ENCODE measurements at places on chromosomes 4 and X.

- no peak for DNase-seq
Measured at GRCh38 chr4:171954650-171955049, 141.4 kb downstream of the GALNTL6 start.

DNA sequence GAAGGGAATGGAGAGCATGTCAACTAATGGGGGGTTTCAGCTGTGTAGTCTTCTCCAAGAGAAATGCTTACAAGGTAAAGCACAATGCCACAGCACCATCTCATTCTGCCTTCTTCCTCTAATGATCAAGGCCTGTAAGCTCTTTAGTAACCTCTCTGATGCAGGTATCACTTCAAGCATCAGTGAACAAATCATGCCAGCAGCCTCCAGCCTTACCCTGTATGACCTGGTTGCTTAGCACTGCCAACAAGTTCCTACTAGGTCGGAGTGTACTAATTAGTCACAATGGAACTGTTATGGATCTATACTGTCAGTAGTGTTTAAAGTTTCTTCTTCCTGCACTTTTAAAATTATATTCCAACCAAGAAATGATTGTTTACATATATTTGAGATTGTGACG is 197.7 kb downstream of the GRID2 start:
- no peak for DNase-seq

DNA sequence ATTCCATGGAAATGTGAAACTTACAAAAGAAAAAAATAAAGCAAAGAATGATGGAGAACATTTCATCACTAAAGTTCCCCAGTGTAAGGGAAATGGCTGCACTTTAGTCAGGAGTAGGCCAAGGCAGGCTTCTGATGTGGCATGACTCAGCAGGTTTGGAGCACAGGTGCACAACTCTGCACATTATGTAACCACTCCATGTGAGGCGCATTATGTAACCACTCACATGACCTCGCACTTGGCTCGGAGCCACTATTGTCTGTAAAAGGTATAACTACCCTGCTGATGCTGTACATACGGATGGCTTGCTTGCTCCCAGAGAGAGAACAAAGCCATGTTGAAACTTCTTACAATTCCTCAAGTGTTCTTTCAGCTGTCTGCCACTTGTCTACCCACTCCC is 727.6 kb downstream of the TRAM1L1 start:
- no peak for DNase-seq

GRCh38 chr4:81166458-81167160 is 48.4 kb downstream of the PRKG2 start:
- no peak for DNase-seq

DNA sequence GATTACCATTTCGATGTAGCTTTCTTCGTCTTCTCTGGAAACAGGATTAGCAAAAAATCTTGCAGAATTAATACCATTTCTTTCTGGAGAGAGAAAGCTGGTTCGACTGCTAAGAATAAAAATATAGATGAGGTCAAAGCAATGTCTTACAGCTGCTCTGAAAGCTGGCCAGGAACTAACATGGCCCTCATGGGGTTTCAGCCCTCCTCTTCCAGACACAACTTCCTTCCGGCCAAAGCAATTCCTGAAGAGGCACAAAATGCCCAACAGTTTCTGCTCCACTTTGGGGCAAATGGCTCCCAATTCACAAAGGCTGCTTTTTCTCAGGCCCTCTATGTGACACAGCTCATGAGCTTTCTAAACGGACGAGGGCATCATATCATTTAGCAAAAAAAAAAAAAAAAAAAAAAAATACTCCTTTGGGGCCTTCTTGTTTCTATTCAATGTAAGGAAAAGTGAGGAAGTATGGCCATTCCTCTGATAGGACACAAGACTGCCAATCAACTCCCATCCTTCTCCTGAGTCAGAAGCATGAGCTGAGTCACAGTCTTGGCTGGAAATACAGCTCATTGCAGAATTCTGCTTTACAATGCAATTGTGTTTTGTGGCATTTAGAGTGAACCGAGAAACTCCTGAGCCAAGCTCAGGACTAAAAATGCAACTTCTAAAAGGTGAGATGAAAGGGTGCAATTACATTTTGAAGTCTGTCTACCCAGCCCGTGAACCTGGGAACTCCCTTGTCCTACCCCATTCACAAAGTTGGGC is 42.7 kb upstream of the CTAG2 start:
- no peak for DNase-seq

GRCh38 chr4:25096981-25097443 is 63.2 kb downstream of the SEPSECS start:
- DNase-seq: no peak

DNA sequence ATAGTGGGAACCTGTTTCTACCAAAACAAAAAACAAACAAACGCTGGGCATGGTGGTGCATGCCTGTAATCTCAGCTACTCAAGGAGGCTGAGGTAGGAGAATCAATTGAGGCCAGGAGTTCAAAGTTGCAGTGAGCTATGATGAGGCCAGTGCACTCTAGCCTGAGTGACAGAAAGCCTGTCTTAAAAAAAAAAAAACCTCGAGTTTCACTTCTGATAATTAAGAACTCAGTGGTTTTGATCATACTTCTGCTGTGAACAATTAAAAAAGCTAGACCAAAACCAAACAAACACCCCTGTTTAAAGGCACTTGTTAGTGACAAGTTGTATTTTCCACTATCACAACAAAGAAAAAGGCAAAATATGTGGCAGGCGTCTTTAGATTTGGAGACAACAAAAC is 15.0 kb upstream of the UBE2D3 start:
- DNase-seq: no peak

DNA sequence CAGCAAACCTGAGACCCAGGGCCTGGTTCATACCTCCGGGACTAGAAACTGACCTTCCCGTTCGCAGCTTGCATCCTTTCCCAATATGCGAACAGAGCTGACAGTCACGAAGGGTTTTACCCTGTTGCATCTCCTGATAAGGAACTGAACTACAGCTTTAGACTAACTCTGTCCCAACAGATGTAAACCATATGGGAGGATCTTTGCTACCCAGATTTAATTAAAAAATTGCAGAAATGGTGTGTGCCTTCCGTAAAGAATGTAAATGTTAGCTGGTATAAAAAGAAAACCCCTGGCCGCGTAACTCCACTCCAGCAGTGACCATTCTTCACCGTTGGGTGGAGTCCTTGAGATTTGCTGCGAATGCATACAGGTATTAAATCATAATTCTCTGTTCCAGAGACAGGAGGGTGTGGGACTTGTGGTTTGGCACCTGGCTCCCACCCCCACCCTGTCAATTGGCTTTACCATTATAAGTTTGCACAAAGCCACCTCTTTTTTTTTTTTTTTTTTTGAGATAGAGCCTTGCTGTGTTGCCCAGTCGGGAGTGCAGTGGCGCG is 40.6 kb upstream of the SORCS2 start:
- no peak for DNase-seq

- no peak for DNase-seq
Measured at GRCh38 chr4:107640197-107640596, 79.8 kb downstream of the PAPSS1 start.

- no peak for DNase-seq
Measured at GRCh38 chrX:119880076-119880475, 8.4 kb downstream of the NDUFA1 start.

- DNase-seq: no peak
Measured at GRCh38 chr4:8067945-8068896, 90.4 kb downstream of the ABLIM2 start.

DNA sequence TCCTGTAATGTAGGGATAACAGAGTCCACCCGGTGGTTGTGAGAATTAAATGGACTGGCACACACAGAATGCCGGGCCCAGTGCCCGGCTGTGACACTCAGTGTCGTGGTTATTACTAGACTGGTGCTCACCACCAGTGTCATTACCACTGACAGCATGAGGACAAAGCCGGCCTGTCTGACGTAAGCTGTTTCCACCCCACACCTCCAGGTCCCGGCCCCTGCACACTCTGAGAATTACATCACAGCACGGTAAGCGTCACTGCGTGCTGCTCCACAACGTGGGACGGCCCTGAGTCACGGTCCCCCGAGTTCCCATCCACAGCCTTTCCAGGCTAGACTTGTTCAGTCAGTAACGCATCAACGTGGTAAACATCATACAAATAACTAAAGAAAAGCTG is 22.9 kb downstream of the FAT1 start:
- DNase-seq: no peak

Measured in activated T-helper 1 cell treated with Interleukin-2 at 50 U/mL for 16 hours (primary cell).